ENCODE measurements at places on chromosomes 5 and 9.

DNA sequence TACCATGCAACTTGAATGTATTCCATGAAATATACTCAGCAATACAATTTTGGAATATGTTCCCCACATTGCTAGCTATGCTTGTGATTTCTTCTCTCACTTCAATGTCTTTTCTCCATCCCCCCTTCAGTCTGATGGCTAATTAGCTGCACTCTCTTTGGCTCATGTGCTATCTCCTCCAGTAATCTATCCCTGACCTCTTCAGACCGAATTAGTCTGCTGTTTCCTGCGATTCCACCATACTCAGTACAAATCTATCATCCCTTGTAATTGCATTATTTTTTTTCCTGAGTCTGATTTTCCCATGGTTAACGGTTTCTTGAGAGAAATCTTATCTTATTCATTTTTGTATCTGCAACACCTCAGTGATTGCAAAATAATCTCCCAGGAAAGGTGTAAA is 360.7 kb upstream of the CDH10 start:
- no peak for DNase-seq

GRCh38 chr5:151504006-151504405 is 56.6 kb downstream of the SLC36A1 start:
- DNase-seq: no peak

DNA sequence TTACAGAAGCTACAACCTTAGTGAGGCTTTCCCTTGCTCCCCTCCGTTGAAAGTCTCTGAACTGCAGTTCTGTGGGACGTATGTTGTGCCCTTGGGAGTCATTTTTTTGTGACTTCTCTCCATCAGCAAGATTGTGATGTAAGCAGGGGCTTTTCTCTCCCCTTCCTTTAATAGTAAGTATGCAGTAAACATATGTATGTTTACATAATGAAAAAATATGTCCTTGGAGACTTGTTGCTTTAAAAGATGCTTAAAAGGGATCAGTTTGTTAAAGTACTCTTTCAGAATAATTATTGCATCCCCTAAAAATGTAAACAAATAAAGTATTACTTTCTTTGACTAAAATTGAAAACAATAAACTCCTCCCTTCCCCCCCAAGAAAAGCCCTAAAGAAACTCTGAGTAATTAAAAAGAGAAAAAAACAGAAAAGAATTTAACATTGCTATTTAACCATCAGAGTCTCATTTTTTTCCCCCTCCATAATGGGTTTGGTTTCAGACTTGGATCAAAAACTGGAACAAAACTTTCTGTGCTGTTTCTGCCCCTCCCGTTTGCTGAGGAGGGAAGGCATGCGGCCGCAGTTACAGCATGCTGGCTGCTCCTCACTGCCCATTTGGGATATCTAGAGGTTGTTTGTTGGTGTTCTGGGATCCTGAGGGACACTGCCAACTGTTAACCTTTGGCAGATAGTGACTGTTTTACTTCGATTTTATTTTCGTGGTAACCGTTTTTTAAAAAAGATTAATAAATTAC is 40.2 kb downstream of the TRIO start:
- no peak for DNase-seq

DNA sequence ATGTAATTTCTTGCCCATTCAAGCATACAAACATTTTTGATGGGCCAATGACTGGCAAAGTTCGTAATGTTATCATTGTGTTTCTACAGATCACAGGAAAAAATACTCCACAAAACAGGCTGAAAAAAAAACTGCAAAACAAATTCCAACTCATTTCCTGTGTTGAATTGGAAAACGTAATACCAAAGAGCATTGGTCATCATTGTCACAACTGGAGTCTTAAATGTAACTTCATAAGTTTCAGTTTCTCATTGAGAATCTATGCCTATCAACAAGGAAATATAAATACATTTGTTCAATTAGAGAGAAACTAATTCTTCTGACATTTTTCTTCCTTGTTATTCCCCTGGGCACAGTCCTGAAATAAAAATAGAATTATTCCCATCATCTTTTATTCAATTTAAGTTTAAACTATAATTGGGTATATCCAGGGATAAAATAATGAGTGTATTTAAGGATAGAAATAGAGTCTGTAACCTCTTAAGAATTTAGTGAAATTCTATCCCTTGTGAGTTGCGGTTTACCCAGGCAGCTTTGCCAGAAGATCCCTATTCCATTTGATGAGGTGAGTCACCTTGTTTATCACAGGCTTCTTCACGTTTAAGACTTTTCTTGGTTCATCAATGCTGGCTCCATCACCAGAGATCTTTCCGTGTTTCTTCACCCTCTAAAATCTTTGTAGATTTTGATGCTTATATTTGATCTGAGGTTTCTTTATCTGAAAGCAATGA is 112.7 kb upstream of the ITGA1 start:
- DNase-seq: no peak

DNA sequence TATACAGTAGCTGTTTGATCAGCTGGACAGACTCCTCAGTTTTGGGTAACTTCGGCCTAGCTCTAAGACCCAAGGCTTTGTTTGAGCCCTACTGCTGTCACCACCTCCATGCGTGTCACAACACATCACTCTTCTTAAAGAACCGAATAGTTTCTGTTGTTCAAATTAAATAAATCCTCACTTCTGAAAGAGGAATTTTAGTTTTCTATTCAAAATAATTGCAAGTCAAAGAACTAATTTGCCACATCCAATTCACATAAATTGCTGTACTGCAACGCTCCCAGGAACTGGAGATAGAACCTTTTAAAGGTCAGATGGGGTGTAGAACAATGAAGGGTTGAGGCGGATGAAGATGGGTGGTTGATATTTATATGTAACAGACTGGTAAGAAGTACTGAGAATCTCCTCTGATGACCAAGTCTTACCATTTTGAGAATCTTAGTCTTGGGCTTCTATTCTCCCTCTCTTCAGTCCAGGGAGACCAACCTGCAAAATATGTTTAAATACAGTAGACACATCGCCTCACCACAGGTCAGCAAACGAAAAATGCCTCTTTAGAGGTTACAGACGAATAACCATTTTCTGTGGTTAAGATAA is 1.6 kb downstream of the NREP start:
- no peak for DNase-seq

GRCh38 chr9:81850724-81851123 is 77.5 kb upstream of the SPATA31D4 start:
- no peak for DNase-seq

DNA sequence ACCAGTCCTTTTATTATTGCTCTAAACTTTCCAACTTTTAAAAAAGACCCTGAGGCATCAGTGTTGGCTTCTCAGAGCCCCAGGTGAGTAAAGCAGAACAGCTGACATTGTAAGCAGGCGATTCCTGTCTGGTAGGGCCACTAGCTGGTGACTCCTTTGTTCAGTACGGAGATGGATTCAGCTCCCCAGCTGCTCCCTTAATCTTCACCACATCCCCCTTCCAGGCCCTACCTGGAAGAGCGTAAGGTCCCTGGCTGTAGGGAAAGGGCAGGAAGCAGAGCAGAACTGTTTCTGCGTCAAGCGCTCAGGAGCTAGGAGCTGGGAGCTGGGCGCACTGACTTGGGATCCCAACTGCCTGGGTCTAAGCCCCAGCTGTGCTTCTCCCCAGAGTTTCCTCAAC is 203.7 kb upstream of the TAS2R1 start:
- no peak for DNase-seq

DNA sequence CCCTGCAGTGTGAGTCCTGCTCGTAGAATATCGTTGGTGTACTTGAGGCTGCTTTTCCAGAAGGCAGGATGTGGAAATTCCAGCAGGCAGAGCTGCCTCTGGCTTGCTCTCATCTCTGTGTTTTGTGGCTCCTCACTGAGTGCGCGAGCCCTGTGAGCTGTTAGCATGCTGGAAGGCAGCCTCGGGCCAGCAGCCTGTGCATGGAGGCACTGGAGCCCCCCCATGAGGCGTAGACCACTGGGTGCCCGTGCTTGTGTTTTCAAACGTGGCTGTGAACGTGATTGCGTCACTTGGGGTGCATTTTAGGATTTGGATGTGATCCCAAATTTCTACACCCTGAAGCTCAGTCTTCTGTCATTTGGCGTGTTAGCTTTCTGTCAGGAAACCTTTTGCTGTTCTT is 3.2 kb downstream of the WDR5 start:
- no peak for DNase-seq

DNA sequence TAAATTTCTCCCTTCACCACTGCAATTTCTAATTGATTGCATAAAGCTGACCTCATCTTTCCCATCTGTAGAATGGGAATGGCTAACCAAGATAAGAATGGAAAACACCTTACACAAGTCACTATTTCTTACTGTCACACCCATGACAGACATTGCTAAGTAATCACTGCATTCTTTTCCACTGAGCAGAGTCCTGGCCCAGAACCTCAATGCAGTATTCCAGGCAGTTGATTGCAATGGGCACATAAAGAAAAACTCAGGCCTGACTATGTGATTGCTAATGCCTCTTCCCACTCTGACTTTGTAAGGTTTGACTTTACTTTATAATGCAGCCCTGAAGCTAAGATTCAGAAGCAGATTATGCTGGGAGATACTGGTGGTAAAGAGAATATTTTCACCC is 29.3 kb downstream of the TRIM32 start:
- no peak for DNase-seq

GRCh38 chr5:56161439-56161823 is 71.7 kb downstream of the ANKRD55 start:
- DNase-seq: no peak

DNA sequence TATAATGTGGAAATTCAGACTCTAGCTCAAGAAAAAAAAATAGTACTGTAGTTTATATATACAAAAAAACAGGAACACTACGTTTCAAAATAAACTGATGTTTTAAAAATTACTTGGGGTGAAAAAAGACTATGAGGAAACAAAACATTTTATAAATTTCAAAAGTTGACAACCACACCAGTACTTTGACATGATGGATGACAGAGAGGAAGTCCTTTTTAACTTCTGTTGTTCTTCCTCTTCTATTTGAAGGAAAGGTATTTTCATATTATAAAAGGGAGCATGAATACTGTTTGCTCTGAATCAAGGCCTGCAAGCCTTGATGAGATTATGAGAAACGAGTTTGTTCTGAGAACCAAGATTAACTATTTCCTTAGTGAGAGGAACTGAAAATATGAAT is 456.9 kb downstream of the TAF11L14 start:
- DNase-seq: no peak

DNA sequence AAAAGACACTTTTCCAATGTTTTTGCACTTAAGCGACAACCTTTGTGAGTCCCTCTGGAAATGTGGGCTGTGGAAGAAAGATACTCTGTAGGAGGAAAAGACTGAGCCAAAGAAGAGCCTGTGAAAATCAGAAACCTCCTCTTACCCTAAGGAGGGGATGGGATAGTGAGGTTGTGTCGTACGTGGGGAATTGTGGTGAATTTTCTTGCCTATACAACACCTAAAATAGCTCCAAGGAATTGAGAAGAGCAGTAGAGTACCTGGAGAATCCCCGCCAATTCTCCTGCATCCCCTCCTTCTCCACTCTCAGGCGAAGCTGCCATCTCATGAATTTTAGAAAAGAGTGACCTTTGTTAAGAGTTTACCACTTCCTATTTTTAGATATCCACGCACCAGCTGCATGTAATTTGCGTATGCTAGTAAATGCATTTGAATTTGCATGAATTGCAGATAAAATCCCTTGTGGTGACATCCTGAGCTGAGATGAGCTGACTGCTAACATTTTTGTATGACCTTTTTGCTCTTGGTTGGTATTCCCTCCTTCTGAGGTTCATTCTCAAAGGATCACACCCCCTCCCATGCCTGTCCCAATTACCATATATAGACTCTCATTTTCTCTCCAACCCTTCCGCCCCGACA is 147.2 kb downstream of the PCSK5 start:
- DNase-seq: no peak

- peak; percentile 71 for DNase-seq
Measured at GRCh38 chr5:136424835-136425584, 59.7 kb upstream of the TRPC7 start.

- peak; percentile 38 for DNase-seq
Measured at GRCh38 chr5:317086-317811, 4.3 kb upstream of the AHRR start.

Measured in Ammon's horn (tissue), 1 donor.